Calu3 (cell line): ENCODE measurements at places on chromosomes 1 and 21.

DNA sequence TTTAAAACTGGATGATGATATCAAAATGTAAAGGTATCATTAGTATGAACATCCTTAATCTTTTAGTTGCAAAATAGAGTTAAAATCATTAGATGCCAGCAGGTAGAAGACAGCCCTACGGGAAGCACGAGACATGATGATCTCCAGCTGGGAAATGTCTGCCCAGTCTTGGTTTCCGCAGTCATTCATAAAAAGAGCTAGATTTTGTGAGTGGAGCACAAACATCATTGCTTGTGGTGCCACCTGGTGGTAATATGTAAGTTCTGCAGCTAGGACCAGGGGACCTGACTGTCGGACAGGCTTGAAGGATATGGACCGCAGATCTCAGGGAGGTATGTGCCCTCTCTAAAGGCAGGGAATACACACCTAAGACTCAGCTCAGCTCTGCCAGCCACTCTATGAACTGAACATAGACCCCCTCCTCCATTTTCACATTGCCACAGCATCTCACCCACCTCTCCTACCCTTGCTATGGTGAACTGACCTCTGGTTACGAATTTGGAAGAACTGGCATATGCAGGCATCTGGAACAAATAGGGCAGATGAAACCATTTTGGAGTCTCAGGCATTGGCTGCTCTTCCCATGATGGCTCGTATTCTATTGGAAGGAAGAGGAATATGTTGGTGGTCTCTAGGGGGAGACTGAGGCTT lies 9.2 kb downstream of the FCMR start:
- peak; percentile 82 for DNase-seq

DNA sequence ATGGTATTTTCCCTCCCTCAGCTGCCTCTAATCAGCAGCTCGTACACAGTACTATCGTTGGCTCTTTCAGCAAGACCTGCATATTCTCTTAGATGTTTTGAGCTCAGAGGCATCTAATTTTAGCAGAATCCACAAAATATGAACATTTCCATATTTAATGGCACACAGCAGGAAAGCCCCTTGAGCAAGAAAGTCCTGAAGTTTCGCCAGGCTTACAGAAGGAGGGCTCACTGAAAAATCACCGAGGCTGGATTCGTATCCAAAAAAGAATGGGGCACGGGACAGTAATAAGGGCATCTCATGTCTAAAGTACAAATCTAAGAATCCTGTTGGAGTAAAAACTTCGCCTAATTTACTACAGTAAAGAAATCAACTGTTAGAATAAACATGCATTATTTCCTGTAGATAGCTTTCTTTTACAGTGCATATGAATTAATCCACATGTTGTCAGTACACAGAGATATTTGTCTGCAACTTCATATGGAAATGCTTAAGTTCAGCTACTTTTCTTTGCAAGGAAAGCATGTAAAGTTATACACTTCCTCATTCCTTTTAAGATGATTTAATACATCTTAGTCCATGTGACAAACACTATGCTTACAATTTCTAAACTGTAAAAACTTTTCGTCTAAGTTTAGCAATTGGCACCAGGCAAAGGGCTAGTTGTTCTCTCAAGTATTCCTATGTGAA lies 1205.3 kb upstream of the ADGRL4 start:
- DNase-seq, result no peak

GRCh38 chr21:16367079-16367478 lies 637.3 kb downstream of the USP25 start:
- no peak for DNase-seq

DNA sequence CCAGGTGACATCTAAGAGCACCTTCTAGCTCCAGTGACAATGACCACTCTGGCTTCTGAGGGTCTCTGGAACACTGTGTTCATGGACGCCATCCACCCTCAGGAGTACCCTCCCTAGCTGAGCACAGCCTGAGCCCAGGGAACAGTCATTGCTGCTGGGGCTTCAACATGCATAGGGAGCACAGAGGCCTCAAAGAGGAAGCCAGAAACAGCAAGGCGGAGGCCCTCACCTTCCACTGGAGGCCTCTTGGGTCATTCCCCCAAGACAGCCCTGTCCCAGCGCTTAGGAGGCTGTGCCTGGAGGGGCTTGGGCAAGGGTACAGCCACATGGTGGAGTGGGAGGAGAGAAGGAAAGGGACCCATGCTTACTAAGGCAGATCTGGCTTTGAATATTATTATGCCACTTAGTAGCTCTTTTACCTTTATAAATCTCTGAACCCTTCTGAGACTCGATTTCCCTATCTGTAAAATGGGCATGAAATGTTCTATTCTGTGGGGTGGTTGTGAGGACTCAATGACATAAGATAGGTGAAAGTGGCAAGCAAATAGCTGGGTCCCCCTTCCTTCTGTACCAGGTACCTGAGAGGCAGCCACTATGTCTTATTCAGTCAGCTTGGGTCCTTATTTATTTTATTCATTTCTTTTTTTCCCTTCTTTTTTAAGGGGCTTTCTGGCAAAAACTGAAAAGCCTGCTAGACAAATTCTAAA lies 32.8 kb downstream of the PTAFR start:
- no peak for DNase-seq

DNA sequence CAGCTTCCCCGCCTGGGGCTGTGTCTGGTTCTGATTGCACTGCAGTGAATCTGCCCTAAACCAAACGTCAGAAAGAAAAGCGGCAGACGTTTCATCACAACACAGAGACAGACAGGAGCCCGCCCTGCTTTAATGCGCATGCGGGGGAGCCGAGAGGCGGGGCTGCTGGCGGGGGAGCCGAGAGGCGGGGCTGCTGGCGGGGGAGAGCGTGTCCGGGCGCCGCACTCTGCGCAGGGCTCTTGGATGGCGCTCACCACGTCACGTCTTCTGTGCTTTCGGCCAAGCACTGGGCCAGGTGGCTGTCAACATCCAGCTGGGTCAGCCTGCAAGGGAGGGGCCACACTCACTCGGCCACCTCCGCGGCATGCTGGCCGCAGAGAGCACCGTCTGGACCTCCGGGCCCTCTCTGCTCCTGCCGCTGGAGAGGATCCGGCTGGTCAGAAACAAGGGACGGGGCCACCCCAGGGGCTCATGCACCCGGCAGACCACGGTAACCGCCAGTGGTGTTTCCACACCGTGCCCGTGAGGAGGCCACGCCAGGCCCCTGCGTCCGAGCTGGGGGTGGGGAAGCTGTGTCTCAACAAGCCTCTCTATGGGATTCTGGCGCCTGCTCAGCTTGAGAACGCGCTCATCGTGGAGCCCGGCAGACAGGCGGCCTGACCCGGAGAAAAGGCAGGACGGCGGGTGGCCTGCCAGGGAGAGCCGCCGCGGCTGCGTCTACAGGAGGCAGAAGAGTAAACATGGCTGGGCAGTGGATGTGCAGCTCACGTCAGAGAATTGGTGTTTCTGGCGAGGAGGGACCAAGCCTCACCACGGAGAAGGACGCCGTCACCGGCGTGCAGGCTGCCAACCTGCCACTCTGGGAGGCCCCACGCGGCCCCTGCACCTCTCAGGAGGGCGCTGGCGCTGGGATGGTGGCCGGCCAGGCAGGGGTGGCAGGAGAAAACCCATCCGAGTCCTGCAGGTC lies 4.8 kb downstream of the FAAP20 start:
- peak; percentile 91 for DNase-seq
